Activated T-cell treated with anti-CD3 and anti-CD28 coated beads, Interleukin-2, amount 50 U/mL, for 72 hours (primary cell): ENCODE measurements at places on chromosomes 3 and 15. TPM values are rescaled to one million over a fixed set of nuclear protein-coding genes. Genes with fewer than 3 reads are reported as not detected.

DNA sequence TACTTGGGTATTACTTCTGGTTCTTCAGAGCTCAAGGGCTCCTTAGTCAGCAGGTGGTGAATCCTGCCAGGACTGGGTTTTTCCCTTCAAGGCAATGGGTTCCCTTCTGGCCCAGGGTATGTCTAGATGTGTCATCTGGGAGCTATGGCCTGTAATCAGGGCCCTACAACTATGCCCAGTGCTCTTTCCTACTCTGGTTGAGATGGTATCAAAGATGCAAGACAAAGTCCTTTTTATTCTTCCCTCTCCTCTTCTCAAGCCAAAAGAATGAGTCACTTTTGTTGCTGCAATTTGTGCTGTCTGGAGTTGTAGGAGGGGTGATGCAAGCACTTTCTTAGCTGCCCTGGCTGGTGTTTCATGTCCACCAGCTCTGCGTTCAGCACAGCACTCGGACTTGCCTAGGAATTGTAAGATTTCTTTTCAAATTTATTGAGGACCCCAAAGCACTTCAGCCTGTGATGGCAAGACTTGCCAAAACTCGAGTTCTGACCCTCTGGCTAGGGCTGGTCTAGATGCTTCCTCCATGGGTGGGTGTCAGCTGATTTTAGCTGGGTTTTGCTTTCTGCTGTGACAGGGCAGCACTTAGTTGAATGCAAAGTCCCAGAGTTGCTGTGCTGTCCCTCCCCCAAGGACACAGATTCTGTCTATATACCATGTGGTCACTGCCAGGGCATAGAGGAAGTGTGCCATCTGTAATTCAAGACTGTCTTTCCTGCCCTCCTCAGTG, 129.2 kb upstream of the CBLB start:
- peaks cover 14% of the 10 kb centered on the region for H3K36me3 ChIP-seq
- no peak overlapping the region for H3K27ac ChIP-seq
- DNase-seq = no peak
- no peaks in the 10 kb centered on the region for H3K27me3 ChIP-seq

DNA sequence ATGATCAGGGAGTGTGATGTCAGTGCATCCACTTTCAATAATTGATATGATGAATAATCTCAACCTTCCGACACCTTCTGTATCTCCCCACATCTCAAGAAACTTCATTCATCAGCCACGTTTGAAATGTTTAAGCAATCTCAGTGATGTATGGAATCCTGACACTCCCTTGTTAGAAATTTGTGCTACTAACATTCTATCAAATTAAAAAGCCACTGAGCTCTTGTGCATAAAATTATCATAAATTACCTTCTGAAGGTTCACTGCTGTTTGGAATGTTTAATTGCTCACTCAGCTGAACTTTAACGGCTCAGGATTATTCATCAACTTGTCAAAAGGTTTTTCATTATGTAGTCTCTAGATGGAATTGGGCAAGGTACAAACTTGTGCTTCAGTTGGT, 108.4 kb upstream of the DPH6 start:
- no peaks in the 10 kb centered on the region for H3K36me3 ChIP-seq
- H3K27ac ChIP-seq = no peak overlapping the region
- H3K4me3 ChIP-seq = no peak overlapping the region
- H3K27me3 ChIP-seq = no peaks in the 10 kb centered on the region

- no peaks in the 10 kb centered on the region for H3K27me3 ChIP-seq
- peaks cover 16% of the 10 kb centered on the region for H3K36me3 ChIP-seq
- no peak overlapping the region for H3K4me3 ChIP-seq
These were observed 31.0 kb downstream of the MAP2K1 start for GRCh38 chr15:66417736-66418135.

GRCh38 chr15:77606142-77607034, 26.3 kb downstream of the LINGO1 start:
- no peaks in the 10 kb centered on the region for H3K27me3 ChIP-seq
- H3K27ac ChIP-seq = no peak overlapping the region
- H3K4me3 ChIP-seq = no peak overlapping the region

GRCh38 chr3:74426571-74426970, 187.9 kb downstream of the CNTN3 start:
- H3K4me3 ChIP-seq = no peak overlapping the region
- H3K27ac ChIP-seq = no peak overlapping the region
- peaks cover 1% of the 10 kb centered on the region for H3K36me3 ChIP-seq
- no peaks in the 10 kb centered on the region for H3K27me3 ChIP-seq
- no peak for DNase-seq

GRCh38 chr3:63960048-63960711, 48.0 kb upstream of the SCAANT1 start:
- H3K4me3 ChIP-seq = peak overlapping the region; percentile 8
- H3K27ac ChIP-seq = peak overlapping the region; percentile 20
- no peaks in the 10 kb centered on the region for H3K27me3 ChIP-seq
- no peaks in the 10 kb centered on the region for H3K36me3 ChIP-seq
- DNase-seq = no peak

Gene UQCRC1
- total RNA-seq = 205 TPM

Gene POLQ
- total RNA-seq = 20.4 TPM

DNA sequence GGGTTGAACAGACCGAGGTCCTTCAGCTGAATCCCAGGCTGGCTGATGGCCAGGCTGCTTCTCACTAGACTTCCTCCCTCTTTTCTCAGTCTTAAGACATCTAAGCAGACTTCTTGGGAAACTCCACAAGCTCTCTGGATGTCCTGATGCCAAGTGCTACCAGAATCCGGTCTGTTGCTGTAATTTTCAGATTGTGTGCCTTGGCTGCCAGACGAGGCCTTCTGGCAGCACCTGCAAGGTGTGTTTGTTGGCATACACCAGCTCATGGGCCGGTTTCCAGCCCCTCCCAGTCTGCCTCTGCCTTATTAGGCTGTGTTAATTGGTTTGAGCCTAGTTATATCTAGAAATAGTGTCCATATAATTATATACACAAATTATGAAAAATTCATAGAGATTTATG, 120.6 kb downstream of the TNIK start:
- H3K36me3 ChIP-seq = peaks cover 9% of the 10 kb centered on the region
- H3K4me1 ChIP-seq = peaks cover 22% of the 10 kb centered on the region
- no peak overlapping the region for H3K27ac ChIP-seq

DNA sequence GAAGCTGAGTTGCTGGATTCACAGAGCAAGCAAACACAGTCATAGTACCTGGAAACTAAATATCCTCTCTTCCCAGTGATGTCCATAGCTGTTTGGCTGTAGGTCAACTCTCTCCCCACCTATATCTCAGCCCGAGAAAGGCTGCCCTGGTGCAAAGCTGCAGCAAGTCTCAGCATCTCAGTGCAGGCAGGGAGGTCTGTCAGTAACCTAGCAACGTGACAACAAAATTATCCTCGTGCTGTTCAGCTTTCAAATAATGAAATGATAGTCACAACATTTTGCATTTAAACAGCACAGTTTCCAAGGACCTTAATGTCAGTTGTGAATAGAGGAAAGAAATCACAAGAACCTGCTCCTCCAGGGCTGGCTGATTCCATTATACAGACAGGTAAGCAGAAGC, 83.6 kb downstream of the CHST2 start:
- H3K27me3 ChIP-seq = no peaks in the 10 kb centered on the region
- no peak for DNase-seq
- no peak overlapping the region for H3K27ac ChIP-seq
- no peak overlapping the region for H3K4me3 ChIP-seq

DNA sequence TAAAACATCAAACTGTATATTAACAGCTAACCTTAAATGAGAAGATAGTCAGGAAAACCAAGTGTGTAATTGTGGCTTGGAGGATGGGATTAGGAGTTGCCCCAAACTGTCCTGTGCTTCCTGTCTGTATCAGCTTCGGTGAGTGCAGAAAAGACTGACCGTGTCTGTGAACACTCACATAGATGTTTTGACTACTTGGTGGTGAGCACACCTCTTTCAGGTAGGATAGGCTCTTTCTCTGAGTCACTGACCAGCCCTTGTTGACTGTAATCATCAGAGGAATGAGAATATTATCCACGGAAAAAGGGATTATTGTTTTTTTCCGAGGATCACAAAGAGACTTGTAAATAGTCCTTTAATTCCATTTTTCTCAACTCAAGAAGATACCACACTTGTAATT, 51.5 kb downstream of the GMNC start:
- DNase-seq = no peak
- no peak overlapping the region for H3K27ac ChIP-seq
- no peak overlapping the region for H3K4me3 ChIP-seq
- H3K36me3 ChIP-seq = no peaks in the 10 kb centered on the region
- no peaks in the 10 kb centered on the region for H3K27me3 ChIP-seq

- no peak overlapping the region for H3K27ac ChIP-seq
- no peaks in the 10 kb centered on the region for H3K27me3 ChIP-seq
- no peaks in the 10 kb centered on the region for H3K36me3 ChIP-seq
- no peak for DNase-seq
- H3K4me1 ChIP-seq = no peaks in the 10 kb centered on the region
These were observed 47.8 kb upstream of the NDN start for GRCh38 chr15:23734862-23735261.

GRCh38 chr3:35624698-35625097, 14.6 kb upstream of the ARPP21 start:
- peaks cover 6% of the 10 kb centered on the region for H3K27me3 ChIP-seq
- H3K36me3 ChIP-seq = no peaks in the 10 kb centered on the region
- no peak overlapping the region for H3K27ac ChIP-seq
- DNase-seq = no peak
- no peaks in the 10 kb centered on the region for H3K4me1 ChIP-seq

Gene CKMT1A
- total RNA-seq = 1.0 TPM

GRCh38 chr3:194080436-194080835, 55.5 kb upstream of the HES1 start:
- peaks cover 10% of the 10 kb centered on the region for H3K4me1 ChIP-seq
- no peak overlapping the region for H3K27ac ChIP-seq
- DNase-seq = no peak
- peaks cover 26% of the 10 kb centered on the region for H3K27me3 ChIP-seq

DNA sequence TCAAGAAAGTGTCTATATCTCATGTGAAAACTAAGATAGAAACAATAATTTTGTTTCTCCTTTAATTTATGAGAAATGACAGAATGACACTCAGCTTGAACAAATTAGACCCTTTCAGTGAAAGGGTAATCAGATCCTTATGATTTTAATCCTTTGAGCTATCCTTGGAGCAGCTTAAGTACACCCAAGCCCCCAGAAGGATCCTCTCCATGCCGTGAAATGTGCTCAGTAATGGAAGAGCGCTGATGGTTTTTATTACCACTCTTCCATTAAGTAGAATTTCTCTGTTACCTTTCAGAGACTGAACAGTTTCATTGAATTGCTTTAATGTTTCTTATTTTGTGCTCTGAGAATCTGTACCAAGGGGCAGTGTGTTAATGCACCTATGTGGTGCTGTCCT, 54.3 kb downstream of the HMG20A start:
- peaks cover 19% of the 10 kb centered on the region for H3K36me3 ChIP-seq
- no peak overlapping the region for H3K4me3 ChIP-seq
- no peaks in the 10 kb centered on the region for H3K27me3 ChIP-seq
- DNase-seq = no peak
- H3K27ac ChIP-seq = no peak overlapping the region

GRCh38 chr15:85760531-85761371, 34.0 kb downstream of the KLHL25 start:
- H3K4me1 ChIP-seq = no peaks in the 10 kb centered on the region
- H3K27ac ChIP-seq = no peak overlapping the region
- no peaks in the 10 kb centered on the region for H3K36me3 ChIP-seq
- DNase-seq = no peak
- H3K27me3 ChIP-seq = no peaks in the 10 kb centered on the region
- H3K4me3 ChIP-seq = no peak overlapping the region

DNA sequence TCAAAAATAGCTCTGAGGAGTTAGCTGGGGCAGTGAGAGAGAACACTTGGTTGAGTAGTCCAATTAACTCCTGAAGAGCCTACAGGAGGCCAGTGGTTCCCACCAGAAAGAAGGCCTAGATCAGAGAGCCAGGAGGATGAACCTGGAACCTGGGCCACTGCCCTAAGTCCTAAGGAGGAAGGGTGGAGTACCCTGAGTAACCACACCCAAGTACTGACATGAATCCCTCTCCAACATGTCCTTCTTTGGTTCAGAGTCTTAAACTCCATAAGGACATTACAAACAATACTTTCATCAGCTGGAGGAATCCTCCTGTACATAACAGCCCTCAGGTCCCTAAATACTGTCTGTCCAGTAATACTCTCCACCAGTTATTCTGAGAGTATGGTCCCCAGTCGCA, 25.6 kb upstream of the C3orf62 start:
- peak overlapping the region; percentile 72 for H3K27ac ChIP-seq
- no peak for DNase-seq
- H3K4me3 ChIP-seq = no peak overlapping the region
- H3K4me1 ChIP-seq = peaks cover 13% of the 10 kb centered on the region
- H3K27me3 ChIP-seq = no peaks in the 10 kb centered on the region

GRCh38 chr3:106588739-106589138, 719.9 kb upstream of the CBLB start:
- no peak overlapping the region for H3K4me3 ChIP-seq
- peaks cover 3% of the 10 kb centered on the region for H3K36me3 ChIP-seq
- no peak for DNase-seq
- H3K4me1 ChIP-seq = peaks cover 27% of the 10 kb centered on the region
- peaks cover 9% of the 10 kb centered on the region for H3K27me3 ChIP-seq
- peak overlapping the region; percentile 14 for H3K27ac ChIP-seq

Gene PLAAT1
- total RNA-seq = not detected

DNA sequence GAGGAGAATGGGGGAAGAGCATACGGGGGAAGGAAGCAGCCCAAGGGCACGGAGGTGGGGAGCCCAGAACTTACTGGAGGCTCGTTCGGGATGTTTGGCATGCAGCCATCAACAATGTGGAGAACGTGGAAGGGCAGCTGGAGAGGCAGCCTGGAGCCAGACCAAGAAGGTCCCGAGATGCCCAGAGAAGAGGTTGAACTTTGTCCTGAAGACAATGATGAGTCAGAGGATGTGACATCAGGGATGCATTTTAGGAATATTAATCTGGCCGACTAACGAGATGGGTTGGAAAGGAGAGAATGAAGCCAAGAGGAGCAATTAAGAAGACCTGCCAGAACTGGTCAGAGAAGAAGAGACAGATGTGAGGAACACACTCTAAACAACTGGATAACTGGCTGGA, 98.2 kb downstream of the SRGAP3 start:
- peaks cover 12% of the 10 kb centered on the region for H3K36me3 ChIP-seq
- no peaks in the 10 kb centered on the region for H3K27me3 ChIP-seq
- no peak overlapping the region for H3K4me3 ChIP-seq
- no peaks in the 10 kb centered on the region for H3K4me1 ChIP-seq
- DNase-seq = no peak
- H3K27ac ChIP-seq = no peak overlapping the region

Gene SNTN
- not detected for total RNA-seq

DNA sequence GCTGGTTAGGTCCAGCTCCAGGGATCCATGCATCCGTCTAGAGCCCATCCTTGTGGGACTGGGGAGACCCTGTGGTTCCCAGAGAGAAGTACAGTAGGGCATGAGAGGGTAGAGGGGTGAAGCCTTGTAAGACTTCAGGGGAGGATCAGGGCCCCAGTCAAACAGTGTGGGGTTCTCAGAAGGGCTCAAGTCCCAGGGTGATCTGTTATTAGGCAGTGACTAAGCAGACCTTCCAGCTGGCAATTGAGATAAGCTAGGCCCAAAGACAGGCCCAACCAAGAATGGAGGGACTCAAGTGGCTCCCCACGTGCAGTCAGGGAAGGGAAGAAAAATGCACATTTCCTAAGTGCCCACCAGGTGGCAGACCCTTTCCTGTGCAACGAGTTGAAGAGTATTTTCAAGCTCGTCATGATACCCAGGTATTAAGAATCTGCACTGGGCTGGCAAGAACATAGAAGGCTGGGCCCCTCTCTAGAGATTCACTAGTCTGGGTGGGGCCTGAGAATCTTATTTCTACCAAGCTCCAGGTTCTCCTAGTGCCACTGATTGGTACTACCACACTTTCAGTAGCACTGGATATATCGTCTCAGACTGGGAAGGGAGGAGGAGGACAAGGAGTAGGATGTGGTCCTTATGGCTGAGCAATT, 240.8 kb downstream of the NR1D2 start:
- DNase-seq = peak; percentile 25
- H3K36me3 ChIP-seq = no peaks in the 10 kb centered on the region
- no peaks in the 10 kb centered on the region for H3K27me3 ChIP-seq
- no peak overlapping the region for H3K4me3 ChIP-seq
